Coronary artery (tissue), 2 donors: ENCODE measurements at places on chromosomes 4 and X.

DNA sequence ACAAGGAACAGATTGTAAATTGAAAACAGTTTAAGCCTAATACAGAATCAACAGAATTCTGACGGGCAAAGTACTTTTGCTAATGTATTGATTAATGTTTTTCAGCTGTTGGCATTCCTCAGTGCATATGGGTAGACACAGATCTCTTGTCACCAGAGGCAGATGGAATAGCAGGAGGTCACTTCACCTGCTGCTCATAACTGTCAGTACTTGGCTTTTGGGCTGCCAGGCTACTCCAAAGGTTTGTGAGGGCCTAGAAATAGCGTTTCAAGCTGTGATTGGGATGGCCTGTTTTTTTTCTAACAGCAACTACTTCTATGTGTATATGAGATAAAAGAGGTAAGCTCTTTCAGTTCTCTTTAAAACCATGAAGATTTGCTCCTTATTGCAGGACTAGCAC lies 307.5 kb upstream of the ANXA10 start:
- no peak for DNase-seq

GRCh38 chrX:128699716-128700285 lies 647.6 kb upstream of the ACTRT1 start:
- DNase-seq, result no peak

DNA sequence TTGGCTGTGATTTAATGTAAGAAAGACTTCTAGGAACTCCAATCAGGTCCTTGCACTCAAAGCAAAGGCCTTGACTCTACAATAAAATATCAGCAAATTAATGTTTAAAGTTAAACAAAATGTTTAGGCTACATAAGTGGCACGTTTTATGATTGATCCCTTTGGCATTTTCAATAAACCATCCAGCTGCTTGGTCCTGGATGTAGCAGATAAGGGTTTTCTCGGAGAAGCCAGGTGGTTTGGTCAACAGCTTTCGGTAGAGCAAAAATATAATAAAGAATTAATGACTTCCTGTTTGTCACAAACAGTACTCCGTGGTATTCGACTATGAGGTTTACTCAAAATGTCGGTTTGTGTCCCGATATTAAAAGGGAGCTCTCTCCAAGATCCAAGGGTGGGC lies 95.8 kb downstream of the GEMIN8 start:
- no peak for DNase-seq

DNA sequence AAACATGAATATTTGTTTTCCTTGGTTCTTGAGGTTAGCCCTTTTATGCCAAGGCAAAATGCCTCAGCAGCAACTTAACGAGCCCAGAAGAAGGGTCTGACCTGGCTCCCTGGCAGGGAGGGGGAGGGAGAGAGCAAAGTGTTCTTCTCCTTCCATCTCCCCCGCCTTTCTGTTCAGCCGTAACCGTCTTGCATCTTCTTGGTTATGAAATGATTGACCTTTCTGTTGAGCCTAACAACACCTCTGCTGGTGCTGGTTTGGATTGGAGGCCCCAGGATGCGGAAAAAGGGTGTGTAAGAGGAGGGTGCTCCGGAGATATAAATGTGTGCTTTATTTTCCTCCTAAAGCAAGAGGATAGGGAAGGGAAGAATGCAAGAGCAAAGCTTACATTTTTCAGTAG lies 44.7 kb downstream of the PTTG2 start:
- DNase-seq, result no peak

GRCh38 chr4:87365348-87365747 lies 25.6 kb downstream of the HSD17B11 start:
- DNase-seq, result no peak
